ENCODE measurements at places on chromosomes 1 and 21.

DNA sequence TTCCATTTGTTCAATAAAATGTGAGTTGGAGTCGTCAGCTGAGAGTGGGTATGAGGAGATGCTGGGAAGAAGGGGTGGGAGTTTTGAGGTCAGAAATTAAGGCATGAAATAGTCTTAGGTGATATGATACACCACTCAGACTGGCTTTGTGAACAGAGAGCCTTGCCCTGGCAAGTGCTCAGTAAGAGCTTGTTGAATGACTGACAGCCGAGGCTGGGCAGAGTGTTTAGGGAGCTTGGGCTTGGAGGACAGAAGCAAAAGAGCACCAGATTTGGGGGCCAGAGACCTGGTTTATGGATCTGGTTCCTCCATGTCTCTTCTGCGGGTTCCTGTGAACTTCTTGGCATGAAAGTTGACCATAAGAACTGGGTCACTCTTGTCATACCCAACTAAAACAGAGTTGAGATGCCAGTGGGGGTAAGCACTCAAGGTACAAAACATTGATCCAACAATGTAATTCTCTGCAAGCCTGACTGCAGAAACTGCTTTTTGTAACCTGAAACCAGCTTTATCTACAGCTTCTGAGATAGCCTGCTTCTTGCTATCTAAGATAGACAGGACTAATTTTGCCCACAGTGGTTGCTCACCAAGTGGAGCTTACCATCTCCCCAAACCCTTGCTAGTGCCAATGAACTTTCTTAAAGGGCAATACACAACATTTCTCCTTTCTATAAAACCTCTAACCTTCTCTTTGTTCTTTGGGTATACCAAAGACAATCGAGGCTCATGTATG lies 126.4 kb downstream of the TENT5C start:
- DNase-seq: peak; percentile 59

DNA sequence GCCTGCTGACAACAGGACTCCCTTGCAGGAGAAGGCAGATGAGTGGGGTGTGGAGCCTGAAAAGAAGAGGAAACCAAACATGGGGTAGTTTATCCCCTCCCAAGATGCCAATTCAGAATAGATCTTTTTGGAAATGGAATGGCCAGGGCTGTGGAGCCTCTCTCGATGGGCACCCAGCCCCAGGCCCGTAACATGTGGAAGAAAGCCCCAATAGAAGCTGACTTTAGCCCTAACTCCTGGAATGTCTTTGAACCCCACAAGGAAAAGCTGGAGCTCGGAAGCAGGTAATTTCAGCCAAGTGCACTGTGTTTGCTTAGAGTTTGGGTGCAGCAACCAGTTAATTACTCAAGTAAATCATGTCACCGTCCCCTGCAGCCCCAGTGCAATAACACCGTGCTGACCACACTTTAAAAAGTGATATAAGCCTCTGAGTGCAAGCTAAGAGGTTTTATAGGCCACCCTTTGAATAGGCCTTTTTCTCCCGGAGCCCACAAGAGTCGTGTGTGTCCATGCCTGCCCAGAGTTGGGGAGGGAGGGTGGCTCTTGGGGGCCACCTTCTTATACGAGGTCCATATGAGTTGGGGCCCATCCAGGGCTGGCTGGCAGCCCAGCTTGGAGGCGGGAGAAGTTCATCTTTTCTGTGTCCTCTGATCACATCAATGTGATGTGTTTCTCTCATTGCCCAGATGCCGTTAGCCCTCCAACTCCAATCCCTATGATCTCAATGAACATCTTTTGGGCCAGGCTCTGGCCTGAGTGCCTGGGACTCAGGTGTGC lies 153.2 kb downstream of the TRABD2B start:
- no peak for DNase-seq

- no peak for DNase-seq
Observed at GRCh38 chr1:202540448-202540847, 169.8 kb downstream of the SYT2 start.

DNA sequence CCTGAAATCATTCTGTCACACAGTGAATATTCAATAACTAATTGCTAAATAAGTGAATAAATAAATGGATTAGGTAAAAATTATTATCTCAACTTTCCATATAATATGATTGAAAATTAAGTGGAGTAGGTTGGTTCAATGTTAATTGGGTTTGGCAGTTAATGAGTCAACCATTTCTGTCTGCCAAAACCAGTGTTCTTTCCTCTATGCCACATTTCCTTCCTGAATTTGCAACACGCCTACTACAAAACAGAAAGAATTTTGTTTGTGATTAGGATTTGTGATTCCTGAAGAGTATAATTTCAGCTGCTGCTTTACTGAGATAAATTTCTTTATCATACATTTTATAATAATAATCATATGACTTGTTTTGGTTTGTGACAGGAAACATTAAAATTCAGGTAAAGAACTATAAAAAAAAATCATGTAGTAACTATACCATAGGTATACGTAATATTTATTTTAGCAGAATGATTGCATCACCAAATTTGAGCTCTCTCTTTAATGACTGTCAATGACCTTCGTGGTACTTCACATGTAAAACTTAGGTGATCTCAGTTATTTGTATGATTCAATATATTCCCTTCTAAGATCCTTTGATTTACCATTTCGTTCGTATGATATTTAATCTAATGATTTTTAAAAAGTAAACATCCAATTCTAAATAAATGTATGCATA lies 241.3 kb downstream of the KCNT2 start:
- no peak for DNase-seq

DNA sequence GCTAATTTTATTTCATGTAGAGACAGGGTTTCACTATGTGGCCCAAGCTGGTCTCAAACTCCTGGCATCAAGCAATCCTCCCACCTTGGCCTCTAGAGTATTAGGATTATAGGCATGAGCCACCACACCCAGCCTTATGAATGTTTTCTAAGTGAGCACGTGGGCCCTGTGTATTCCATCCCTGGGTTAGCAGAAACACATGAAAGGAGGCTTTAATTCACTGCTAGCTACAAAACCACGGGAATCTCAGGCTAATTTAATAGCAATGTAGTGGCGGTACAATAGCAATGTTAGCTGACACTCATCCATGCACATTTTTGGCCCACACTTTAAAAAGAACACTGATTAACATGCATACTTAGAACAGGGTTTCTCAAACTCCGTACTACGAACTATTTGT lies 32.0 kb downstream of the VTCN1 start:
- peak; percentile 37 for DNase-seq

DNA sequence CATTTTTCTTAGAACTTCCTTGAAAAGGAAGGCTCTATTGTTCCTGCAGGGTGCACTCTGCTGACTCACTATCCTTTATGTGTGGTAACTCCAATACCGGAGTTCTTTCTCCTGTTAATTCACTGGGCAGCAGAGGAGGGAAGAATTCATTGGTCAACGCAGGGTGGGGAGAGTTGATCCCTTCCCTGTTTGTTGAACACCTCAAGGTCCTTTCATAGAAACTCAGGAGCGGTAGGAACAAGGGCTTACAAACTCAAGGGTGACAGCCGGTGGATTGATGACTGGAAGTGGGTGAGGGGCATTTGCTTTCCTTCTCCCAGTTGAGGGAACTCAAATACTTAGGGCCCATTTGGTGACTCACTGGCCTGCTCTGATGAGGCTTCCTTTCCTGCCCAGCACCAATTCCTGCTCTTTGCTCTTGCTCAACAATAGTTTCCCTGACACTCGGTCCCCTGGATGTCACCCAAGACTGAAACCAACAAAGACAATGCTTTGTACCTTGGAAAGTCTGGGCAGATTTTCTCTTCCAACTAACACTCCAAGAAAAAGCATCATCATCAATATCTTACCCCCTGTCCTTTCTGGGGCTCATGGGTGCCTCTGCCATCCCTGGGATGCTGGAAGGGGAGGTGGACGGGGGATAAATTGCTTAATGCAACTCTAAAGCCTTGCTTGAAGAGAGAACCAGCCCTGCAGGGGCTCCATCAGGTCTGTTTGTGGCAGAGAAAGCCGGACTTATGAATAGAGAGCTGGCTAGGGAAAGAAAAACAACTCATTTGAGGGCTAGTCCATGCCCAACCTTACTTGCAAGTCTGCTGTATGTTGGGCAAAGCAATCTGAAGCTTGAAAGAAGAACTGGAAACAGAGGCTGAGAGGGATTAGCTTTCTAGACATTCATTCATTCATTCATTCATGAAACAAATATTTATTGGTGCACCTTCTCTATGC lies 9.3 kb downstream of the SLC26A9 start:
- DNase-seq: peak; percentile 83

DNA sequence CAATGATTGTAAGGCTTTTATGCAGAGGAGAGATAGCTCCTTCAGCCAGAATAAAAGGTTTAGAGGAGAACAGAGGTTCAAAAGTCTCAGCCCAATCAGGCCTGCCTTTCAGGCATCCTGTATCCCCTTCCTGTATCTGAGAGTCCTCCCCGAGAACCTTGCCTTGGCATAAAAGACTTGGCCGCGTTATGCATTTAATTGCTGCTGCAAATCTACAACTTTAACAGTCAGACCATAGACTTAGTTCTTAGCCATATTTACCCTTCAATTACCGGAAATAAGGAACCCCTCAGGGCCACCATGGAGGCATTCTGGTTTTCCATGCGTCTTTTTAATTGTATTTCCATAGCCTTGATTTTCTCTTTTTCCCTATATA lies 18.3 kb upstream of the HYI start:
- no peak for DNase-seq

DNA sequence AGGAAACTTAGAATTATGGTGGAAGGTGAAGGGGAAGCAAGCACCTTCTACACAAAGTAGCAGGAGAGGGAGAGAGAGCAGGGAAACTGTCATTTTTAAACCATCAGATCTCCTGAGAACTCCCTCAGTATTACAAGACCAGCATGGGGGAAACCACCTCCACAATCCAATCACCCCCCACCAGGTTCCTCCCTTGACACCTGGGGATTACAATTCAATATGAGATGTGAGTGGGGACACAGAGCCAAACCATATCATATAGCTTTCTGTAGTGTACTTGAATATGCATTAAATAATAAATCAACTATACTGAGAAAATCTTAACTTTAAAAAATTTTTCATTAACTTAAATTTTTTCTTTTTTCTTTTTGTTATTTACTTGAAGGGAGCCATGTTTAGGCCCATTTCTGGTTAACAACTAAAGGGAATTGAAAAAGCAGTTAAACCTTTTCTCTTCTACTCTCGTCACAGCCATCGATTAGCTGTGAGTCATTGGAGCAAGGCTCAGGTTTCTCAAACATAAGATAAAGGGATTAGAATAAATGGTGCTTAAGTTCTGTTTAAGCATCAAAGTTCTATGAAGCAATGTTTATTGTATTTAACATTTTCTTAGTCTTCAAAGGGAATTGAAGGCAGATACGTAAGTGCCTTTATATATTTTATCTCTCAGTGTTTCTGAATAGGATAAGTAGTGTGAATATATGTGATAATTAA lies 72.2 kb upstream of the DPT start:
- DNase-seq: peak; percentile 15

GRCh38 chr1:27928216-27928954 lies 6.4 kb upstream of the SMPDL3B start:
- no peak for DNase-seq

DNA sequence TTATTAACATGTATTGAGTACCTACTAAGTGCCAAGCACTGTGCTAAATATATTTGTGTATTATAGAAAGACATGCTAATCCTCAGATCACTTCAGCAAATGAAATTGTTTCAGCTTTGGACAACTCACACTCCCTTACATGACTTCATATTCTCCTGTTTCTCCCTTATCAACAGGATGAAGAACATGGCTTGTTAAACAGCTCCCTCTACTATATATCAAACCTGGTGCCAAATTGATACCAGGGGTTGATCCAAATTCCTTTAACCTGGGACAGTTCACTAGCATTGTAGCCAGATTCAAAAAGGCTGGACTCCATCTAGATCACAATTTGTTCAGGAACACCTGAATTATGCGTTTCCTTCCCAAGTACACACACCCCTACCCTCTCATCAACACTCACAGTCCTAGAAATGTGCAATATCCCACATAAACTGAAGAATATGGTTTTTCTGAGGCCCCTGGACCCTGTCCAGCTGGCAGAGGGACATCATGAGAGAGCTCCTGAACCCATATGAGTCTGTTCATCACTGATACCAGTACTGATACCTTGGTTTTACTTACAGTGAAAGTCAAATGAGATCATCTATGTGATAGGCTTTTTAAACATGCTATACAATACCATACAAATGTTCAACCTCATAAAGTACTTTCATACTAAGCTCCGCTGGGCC lies 47.0 kb upstream of the PALMD start:
- peak; percentile 53 for DNase-seq

DNA sequence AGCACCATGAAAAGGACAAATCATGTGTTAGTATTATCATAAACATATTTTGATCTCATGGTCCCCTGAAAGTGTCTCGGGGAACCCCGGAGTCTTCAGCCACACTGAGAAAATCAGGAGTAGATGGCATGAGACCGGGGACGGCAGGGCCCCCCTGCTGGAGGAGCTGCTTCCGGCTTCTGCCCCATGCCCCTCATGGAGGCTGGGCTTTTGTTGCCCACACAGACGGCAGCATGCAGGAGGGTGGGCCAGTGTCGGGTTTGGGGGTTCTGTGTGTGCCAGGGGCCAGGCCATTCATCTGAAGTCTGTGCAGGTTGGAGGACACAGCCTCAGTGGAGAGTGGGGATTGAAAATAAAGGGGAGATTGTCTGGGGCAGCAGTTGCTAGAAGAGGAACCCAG lies 75.1 kb upstream of the CD34 start:
- no peak for DNase-seq

DNA sequence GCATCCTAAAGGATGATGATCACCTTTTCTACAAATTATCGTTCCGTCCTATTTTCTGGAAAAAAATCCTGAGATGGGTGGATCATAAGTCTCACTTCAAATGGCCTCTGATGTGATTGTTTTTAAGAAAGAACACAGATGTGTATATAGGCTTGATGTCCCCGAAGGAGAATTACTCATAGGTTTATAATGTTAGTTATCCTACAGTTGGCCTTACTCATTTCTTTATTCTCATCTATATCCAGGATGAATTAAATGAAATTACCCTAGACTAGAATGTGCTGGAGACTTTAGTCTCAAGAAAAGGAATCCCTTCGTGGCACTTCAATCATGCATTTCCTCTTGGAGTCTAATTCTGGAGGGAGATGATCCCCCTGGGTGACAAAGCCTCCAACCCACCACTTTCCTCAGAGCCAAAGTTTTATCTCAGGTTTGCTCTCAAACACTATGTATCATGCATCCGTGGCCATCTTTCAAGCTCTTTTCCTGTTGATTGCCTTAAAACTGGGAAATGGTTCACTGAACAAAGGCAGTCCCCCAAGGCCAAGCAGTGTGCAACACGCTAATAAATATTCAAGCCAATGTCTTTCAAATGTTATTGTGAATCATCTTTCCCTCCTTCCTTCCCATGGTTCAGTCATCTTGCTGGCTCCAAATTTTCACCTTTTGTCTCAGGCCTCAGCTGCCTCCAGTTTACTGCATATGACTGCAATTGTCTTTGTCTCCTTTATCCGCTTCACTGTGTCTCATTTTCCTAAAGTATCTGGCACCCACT lies 32.5 kb upstream of the SMYD2 start:
- peak; percentile 6 for DNase-seq

GRCh38 chr1:24903560-24903954 lies 26.5 kb downstream of the RUNX3 start:
- DNase-seq: no peak

GRCh38 chr1:77986810-77987209 lies 7.9 kb upstream of the FUBP1 start:
- no peak for DNase-seq

GRCh38 chr1:23910553-23911246 lies 2.5 kb downstream of the CNR2 start:
- DNase-seq: no peak

- no peak for DNase-seq
Observed at GRCh38 chr1:37708471-37708870, 16.2 kb downstream of the CDCA8 start.

GRCh38 chr1:6144647-6145395 lies 35.3 kb downstream of the CHD5 start:
- no peak for DNase-seq
